ENCODE measurements at places on chromosomes 11 and 22.

DNA sequence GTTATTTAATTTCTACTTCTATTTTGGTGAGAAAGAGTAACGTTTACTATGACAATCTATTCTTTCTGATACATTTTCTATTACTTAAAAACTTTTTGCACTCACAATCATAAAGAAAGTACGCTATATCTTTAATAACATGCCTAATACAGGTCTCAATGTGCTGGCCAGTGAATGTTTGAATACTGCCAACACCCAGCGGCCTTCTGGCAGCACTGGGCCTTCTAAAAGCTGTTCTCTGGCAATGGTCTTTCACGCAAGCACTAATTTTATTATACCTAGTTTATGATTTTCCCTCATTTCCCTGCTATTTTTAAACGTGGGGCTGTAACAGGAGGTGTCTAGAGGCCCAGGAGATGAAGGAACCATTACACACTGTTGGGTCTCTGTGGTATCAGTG lies 349.8 kb upstream of the PITPNB start:
- no peak for DNase-seq

GRCh38 chr11:125945797-125946520 lies at the start of gene VSIG10L2:
TSS of gene VSIG10L2 (plus strand) at chr11:125946044. CDS start at chr11:125946056, 12 bp downstream.
- DNase-seq, result no peak

GRCh38 chr22:36928196-36928595 lies 14.8 kb downstream of the CSF2RB start:
- DNase-seq, result peak; percentile 82

DNA sequence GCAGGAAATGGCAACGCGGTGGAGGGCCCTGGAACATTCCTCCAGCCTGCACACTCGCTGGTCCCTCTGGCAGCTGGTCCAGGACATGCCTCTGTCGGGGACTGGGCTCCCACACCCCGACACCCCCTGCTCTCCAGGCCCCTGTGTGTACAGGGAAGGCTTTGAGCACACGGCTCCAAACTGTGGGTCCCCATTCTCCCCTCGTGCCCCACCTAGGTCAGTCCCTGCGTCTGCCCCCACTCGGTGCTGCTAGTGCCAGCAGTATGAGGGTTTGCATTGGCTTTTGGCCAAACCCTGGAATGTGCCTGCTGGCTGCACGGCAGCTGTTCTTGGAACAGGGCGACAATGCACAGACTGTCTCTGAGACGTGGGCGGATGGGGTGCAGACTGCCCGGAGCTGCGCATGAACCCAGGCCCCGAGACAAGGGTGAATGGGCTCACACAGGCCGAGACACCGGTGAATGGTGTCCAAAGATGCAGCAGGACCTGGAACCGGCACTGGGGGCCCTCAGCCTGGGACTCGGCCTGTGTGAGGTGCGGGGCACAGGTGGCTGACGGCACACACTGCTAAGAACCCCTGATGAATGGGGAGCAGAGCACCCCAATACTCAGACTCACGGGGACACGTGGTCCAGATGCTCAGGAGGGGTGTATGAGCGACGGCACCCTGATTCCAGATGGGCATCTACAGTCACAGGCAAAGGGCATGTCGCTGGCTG lies 7.5 kb upstream of the SYT8 start:
- peak; percentile 81 for DNase-seq

- no peak for DNase-seq
These were observed 16.1 kb downstream of the ARHGAP1 start for GRCh38 chr11:46684367-46684766.

DNA sequence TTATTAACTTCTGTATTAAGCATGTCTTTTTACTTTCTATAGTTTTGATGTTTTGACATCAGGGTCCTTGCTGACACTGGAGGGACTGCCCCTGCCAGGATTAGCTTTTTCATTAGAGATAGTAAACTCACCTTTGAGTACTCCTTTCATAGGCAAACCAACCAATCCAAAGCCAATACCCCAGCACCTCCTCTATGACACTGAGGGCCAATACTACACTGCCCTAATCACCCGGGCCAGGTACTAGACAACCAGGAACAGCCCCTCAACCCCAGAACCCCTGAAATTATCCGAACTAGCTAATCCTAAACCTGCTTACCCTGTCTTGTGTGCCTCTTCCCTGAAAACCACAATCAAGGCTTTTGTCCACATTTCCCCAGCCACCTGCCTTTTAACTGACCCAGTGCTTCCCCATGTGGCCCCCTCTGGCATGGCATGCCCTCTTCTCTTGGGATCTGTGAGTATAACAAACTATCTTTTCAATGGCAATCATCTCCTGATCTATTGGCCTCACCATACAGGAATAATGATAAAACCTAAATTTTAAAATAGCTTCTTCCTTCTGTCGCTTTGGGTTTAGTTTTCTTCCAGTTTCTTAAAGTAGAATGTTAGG lies 31.2 kb downstream of the RAB6A start:
- peak; percentile 14 for DNase-seq

GRCh38 chr11:96456111-96456510 lies 66.3 kb downstream of the JRKL start:
- no peak for DNase-seq
